ENCODE measurements at places on chromosomes 1 and 21.

GRCh38 chr1:6124746-6125365 lies 55.3 kb downstream of the CHD5 start:
- no peak for DNase-seq

GRCh38 chr21:42753804-42754203 lies 100.4 kb downstream of the PDE9A start:
- DNase-seq = no peak

DNA sequence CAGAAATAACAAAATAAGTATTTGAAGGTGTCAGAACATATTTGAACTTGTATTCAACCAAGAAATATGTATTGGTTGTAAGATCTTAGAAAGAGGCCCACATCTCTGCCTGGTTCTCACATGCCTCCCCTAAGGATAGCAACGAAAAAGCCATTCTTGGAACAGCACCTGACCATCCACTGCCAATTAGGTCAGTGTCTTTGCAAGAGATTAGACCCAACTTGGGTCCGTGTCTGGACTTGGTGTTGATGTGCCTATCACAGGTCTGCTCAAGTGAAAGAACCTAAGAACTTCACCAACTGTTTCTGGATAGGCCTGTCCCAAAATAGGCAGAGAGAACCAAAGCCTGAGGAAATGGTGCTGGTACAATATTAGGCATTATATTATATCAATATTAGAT lies 46.0 kb upstream of the COG2 start:
- no peak for DNase-seq

- no peak for DNase-seq
Measured at GRCh38 chr1:221998781-221999180, 256.9 kb upstream of the DUSP10 start.

DNA sequence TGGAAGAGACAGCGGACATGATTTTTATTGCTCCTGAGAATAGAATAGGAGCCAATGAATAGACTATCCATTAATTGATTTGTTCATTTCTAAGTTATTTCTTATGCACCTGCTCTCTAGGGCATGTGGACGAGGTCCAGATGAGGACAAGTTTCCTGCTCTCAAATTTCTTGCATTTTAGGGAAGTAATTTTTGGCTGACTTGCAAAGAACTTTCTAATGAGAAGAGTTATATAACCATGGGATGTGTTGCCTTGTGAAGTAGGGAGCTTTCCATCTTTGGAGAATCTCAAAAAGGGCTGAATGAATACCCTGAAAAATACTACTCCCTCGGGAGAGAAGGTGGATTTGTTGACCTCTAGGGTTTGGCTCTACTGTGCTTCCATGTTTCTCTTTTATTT lies 243.0 kb downstream of the KIF26B start:
- DNase-seq = no peak

GRCh38 chr21:42154237-42155044 lies 64.5 kb upstream of the ABCG1 start:
- no peak for DNase-seq

- no peak for DNase-seq
Measured at GRCh38 chr1:101237229-101237837, 514 bp downstream of the S1PR1 start.

DNA sequence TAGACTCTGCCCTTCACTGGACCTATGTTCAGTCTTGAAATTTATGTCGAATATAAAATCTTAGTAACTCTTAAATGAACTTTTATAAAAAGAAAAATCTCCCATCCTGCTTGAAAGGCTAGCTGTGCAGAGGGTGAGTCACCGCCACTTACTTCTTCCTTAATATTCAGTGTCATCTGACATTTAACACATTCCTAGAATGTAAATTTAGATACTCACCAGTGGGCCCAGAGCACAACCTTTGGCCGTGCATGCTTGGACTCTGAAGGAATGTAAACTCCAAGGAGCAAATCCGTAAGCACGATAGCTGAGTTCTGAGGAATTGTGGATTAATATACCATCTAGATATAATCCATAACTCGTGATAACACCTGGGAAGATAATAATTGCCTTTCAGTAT lies 403.3 kb downstream of the KCTD3 start:
- no peak for DNase-seq

DNA sequence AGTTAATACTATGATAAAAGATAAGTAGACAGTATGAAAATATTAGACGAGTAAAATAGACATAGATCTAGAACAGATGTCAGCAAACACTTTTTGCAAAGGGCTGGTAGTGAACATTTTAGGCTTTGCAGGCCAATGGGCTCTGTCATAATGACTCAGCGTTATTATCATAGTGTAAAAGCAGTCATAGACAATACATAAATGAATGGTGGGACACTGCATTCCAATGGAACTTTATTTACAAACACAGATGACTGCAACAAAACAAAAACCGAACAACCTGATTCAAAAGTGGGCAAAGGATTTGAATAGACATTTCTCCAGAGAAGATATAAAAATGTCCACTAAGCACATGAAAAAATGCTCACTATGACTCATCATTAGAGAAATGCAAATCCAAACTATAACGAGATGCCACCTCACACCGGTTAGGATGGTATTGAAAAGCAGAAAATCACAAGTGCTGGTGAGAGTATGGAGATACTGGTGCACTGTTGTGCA lies 7.3 kb downstream of the GSTM5 start:
- no peak for DNase-seq

GRCh38 chr1:71599306-71599705 lies 518.5 kb upstream of the ZRANB2 start:
- no peak for DNase-seq

DNA sequence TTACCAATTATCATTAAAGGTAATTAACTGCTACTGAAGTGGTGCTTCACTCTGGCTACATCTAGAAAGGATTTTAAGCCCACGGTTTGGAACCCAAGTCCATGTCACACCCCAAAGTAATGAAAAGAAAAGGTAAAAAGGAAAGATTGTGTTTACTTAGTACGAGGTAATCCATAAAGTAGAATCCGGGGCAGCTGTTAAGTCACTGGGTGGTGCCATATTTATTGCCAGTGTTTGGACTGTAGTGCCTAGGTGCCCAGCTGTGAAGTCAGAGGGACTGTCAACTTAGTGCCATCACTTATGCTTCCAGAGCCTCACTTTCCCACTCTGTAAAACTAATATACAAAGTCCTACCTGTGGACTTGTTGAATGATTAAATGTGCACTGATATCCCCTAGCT lies 52.2 kb upstream of the GRHL3 start:
- DNase-seq = no peak

GRCh38 chr1:13762642-13763041 lies 62.7 kb downstream of the PRDM2 start:
- no peak for DNase-seq

- DNase-seq = no peak
Measured at GRCh38 chr1:188877668-188878067, 1600.0 kb downstream of the BRINP3 start.

- DNase-seq = no peak
Measured at GRCh38 chr1:173507205-173507846, 30.2 kb downstream of the PRDX6 start.

- DNase-seq = no peak
Measured at GRCh38 chr1:226787638-226788037, 48.6 kb upstream of the ITPKB start.

- no peak for DNase-seq
Measured at GRCh38 chr21:42716074-42716473, 62.7 kb downstream of the PDE9A start.

- DNase-seq = no peak
Measured at GRCh38 chr1:200075938-200076546, 48.5 kb downstream of the NR5A2 start.

DNA sequence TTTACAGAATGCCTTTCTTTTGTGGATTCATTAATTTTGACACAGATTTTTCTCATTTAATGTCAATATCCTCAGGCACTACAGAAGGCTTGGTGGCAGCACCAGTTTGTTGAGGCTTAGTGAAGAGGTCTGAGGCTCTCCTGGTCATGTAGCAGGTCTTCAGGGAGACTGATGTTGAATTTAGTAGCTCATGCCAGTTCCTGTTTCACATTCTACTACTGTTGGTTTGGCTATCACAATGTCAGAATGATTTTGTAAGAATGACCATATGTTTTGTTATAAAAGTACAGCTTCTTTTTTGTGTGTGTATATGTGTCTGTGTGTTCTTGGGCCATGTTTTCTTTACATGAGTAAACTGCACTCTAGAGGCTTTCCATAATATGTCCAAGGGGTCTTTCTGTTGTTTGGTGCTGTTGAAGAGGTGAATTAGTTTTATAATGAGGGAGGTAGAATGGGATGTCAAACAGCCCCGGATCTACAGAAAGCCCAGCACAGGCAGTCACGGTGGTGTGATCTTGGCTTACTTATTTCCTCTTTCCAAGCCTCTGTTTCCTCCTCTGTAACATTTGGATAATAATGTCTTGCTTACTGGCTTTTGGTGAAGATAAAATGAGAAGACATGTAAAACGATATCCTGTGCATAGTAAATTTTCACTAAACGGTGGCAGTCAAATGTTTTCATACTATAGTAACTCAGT lies 32.0 kb downstream of the C1orf21 start:
- no peak for DNase-seq

DNA sequence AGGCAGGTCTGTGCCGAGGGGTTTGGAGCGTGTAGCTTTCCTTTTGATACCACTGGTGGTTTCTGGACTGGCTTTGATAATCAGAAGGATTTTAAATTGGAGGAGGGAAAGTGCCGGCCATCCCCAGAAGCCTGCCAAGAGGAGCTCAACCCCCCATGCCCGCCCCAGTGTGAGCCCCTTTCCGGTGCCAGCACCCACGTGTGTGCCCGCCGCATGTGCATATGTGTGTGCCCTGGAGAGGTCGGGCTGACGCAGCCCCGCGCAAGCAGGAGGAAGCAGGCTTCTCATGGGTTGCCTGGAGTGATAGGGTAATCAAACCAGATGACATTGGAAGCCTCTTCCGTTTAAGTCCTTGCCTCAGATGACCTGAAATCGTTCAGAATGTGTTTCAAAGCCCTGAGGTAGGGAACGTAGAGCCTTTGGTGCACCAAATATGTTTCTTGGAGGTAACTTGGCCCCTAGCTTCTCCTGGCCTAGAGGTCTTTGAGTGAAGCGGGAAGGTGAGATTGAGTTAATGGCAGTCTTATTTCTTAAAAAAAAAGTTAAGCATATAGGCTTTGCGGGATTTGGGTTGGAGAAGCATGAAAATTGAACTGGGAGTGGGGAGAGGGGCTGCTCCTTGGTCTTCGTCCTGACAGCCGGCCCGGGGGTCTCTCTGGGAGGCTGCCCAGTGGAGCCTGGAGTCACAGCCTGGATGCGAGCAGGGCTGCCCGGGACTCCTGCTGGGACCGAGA lies 34.1 kb upstream of the ARHGEF16 start:
- no peak for DNase-seq

DNA sequence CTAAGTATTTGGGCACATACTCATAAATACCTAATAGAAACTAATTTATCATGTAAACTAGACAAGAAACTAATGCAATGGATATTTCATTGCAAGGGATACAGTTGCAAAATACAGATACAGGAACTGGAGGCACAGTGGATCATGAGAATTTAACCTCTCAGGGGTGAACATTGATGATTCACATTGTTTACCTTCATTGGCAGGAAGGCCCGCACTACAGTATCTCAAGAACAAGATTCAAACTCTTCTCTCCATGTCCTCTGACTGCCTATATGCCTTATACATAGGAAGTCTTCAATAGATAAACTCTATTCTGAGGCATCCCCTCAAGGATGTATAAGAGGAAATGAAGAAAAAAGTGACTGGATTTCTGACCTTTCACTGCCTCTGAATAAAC lies 18.4 kb upstream of the PTBP2 start:
- DNase-seq = no peak

DNA sequence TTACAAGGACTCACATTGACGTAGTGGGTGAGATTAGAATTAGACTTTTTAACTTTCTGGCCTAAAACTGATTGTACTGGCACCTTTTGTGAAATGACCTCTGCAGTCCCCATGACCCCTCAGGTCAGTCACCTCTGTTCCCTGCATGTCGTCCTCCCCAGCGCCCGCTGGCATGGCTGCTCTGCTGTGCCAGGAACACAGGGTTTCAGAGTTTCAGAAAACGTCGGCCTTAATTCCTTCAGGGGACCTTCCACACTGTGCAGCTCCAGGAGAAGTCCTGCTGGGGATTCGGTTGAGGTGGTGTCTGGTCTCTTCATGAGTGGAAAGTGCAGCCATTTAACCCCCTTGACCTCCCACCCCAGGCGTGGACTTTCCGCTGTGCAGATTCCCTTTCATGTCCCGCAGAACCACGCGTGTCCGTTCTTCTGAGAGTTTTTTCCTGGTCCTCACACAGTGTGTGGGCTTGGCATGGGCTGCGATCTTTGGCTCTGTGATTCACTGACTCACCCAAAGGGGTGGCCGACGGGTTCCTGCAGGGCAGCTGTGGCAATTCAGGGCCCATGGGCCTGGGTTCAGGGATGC lies 158.4 kb upstream of the COL6A1 start:
- no peak for DNase-seq

- DNase-seq = no peak
Measured at GRCh38 chr1:74584185-74584584, 71.8 kb upstream of the LRRC53 start.

DNA sequence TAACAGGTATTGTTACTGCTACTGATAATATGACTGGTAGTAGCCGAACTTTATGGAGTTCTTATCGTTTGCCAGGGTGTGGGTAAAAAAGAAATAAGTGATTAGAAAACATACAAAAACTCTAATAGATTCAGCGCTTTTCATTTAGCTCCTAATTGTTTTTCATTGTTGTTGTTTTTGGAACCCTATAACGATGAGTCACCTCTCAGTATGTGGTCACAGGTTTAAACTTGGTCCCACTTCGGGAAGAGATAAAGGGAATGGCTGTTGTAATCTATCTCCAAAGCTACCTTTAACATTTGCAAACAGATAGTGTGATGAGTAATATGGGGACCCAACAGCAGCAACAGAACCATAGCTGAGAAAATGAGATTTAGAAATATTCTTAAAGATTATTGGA lies 62.7 kb upstream of the BCL10 start:
- DNase-seq = no peak

DNA sequence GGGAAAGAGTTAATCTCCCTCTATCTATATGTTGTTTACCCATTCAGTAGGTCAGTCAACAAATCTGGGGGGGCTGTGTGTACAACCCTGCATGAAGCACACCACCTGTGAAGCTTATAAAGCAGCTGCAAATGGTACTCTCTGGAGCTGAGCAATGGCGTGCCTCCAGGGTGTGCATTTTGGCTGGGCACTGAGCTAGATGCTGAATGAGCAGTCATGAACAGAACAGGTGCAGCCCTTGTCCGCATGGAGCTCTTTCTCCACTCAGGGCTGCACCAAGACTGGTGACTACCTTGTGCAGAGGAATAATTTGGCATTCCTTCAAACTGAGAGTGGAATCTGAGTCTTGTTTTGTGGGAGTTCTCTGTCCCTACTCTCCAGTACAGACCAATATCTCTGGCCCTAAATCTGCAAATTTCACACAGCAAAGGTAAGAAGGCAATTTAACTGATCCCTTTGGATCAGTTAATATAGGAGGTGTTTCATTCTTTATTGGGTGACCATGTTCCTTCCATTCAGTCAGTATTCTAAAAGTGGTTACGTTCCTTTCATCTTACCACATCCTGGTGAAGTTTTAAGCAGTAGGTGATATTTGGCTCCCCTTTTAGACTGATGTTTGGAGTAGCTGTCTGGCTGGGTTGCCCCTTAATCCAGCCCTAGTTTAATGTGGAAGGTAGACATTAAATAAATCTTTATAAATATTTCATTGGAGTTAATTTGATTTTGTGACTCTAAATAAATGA lies 76.0 kb downstream of the GPR88 start:
- DNase-seq = no peak

GRCh38 chr1:93631626-93632365 lies 49.8 kb downstream of the BCAR3 start:
- DNase-seq = no peak

GRCh38 chr1:48121955-48122354 lies 100.6 kb upstream of the SLC5A9 start:
- no peak for DNase-seq

Data from CD4-positive, alpha-beta T cell (primary cell).